ENCODE measurements at places on chromosomes 16 and 17. TPM values are rescaled to one million over a fixed set of nuclear protein-coding genes. Genes with fewer than 3 reads are reported as not detected.

The PRSS27 gene
- total RNA-seq, result 0.72 TPM

The NT5M gene
- 0.86 TPM for total RNA-seq

DNA sequence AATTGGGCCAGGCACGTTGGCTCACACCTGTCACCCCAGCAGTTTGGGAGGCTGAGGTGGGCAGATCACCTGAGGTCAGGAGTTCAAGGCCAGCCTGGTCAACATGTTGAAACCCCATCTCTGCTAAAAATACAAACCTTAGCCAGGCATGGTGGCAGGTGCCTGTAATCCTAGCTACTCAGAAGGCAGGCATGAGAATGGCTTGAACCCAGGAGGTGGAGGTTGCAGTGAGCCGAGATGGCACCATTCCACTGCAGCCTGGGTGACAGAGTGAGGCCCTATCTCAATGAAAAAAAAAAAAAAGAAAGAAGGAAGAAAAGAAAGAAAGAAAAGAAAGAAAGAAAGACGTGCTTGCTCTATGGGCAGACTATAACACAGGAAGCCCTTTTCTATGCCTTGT, 84.4 kb downstream of the FOXL1 start:
- no peak overlapping the region for H3K4me3 ChIP-seq
- peaks cover 15% of the 10 kb centered on the region for H3K4me1 ChIP-seq
- H3K27me3 ChIP-seq, result no peaks in the 10 kb centered on the region
- H3K27ac ChIP-seq, result no peak overlapping the region
- H3K36me3 ChIP-seq, result no peaks in the 10 kb centered on the region

DNA sequence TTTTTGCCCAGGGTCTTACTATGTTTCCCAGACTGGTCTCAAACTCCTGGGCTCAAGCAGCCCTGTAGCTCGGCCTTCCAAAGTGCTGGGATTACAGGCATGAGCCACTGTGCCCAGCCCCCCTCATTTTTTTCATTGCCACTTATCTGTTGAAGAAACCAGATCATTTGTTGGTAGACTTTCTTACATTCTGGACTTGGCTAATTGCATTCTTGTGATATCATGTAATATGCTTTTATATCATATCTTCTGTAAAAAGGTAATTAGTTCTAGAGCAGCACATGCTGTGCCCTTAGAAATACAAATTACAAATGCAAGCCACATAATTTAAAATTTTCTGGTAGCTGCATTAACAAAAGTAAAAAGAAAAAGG, 53.9 kb downstream of the PPM1E start:
- DNase-seq, result no peak
- H3K4me3 ChIP-seq, result no peak overlapping the region
- peaks cover 9% of the 10 kb centered on the region for H3K4me1 ChIP-seq
- no peak overlapping the region for H3K27ac ChIP-seq

DNA sequence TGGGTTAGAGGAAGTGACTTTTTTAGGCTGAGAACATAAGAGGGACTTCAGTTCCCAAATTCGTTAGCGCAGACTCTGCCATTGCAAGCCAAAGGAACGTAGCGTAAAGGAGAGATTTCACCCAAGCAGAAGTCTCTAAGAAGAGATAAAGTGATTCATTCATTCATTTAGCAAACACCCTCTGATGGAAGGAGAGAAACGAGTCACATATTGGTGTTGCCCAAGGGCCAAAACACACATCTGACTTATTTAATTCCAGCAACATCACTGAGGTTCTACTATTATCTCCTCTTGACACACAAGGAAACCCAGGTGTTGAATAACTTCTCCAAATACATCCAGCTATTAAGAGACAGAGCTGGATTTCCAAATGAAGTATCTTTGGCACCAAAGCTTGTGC, 85.7 kb upstream of the CACNG3 start:
- no peaks in the 10 kb centered on the region for H3K36me3 ChIP-seq
- DNase-seq, result no peak
- no peak overlapping the region for H3K4me3 ChIP-seq
- H3K4me1 ChIP-seq, result no peaks in the 10 kb centered on the region
- H3K27me3 ChIP-seq, result no peaks in the 10 kb centered on the region
